ENCODE measurements at places on chromosomes 6 and 20. TPM values are rescaled to one million over a fixed set of nuclear protein-coding genes. Genes with fewer than 3 reads are reported as not detected.
A peak's percentile ranks its signal among the peaks of the same experiment; 100 is the strongest.

GRCh38 chr6:166786704-166787293 is 159.7 kb upstream of the RPS6KA2 start:
- H3K4me1 ChIP-seq = no peaks in the 10 kb centered on the region
- DNase-seq = peak; percentile 13
- no peak overlapping the region for H3K4me3 ChIP-seq
- H3K36me3 ChIP-seq = no peaks in the 10 kb centered on the region

- no peak overlapping the region for H3K4me3 ChIP-seq
- no peak overlapping the region for H3K27ac ChIP-seq
- no peaks in the 10 kb centered on the region for H3K27me3 ChIP-seq
- no peaks in the 10 kb centered on the region for H3K36me3 ChIP-seq
- no peak for DNase-seq
- H3K4me1 ChIP-seq = no peaks in the 10 kb centered on the region
Measured at GRCh38 chr20:568097-568652, 24.6 kb upstream of the CSNK2A1 start.

DNA sequence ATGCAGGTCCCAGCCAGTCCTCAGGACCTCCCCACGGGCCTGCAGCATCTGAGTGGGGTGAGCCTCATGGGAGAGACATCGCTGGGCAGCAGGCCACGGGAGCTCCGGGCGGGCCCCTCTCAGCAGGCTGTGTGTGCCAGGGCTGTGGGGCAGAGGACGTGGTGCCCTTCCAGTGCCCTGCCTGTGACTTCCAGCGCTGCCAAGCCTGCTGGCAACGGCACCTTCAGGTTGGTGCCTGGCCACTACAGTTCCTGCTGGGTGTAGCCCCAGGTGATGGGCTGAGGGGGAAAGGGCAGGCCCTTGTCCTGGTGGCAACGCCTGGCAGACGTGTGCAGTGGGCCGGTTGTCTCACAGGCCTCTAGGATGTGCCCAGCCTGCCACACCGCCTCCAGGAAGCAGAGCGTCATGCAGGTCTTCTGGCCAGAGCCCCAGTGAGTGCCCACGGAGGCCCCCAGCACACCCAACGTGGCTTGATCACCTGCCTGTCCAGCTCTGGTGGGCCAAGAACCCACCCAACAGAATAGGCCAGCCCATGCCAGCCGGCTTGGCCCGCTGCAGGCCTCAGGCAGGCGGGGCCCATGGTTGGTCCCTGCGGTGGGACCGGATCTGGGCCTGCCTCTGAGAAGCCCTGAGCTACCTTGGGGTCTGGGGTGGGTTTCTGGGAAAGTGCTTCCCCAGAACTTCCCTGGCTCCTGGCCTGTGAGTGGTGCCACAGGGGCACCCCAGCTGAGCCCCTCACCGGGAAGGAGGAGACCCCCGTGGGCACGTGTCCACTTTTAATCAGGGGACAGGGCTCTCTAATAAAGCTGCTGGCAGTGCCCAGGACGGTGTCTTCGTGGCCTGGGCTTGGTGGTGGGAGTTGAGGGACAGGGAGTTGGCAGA is 787 bp upstream of the TNFRSF6B start:
- no peaks in the 10 kb centered on the region for H3K27me3 ChIP-seq
- H3K36me3 ChIP-seq = no peaks in the 10 kb centered on the region

Gene RIN2
- 3.4 TPM for polyA plus RNA-seq

Gene TNNC2
- polyA plus RNA-seq = 0.12 TPM

- no peak for DNase-seq
- peaks cover 11% of the 10 kb centered on the region for H3K4me1 ChIP-seq
- H3K36me3 ChIP-seq = no peaks in the 10 kb centered on the region
Measured at GRCh38 chr20:54173653-54174456, at the start of gene CYP24A1. Gene CYP24A1 (minus strand): TSS chr20:54173986. CDS start chr20:54173579, 407 bp downstream.

- H3K27ac ChIP-seq = no peak overlapping the region
- no peaks in the 10 kb centered on the region for H3K27me3 ChIP-seq
- no peak for DNase-seq
Measured at GRCh38 chr20:46647469-46647868, 3.8 kb downstream of the SLC13A3 start.

Gene MAFB
- polyA plus RNA-seq = 10.4 TPM

Measured in liver (tissue), 10 donors.